ENCODE measurements at places on chromosomes 16 and 17. TPM values are rescaled to one million over a fixed set of nuclear protein-coding genes. Genes with fewer than 3 reads are reported as not detected.

Gene CMTM2
- not detected for total RNA-seq

Gene CACNG1
- total RNA-seq: not detected

Gene MT1G
- 26.3 TPM for total RNA-seq

Gene TPSD1
- not detected for total RNA-seq

Gene WFIKKN1
- total RNA-seq: 0.08 TPM

Gene MYH11
- total RNA-seq: 21.6 TPM

Gene RPRML
- total RNA-seq: not detected

Gene TBC1D3D
- 0.24 TPM for total RNA-seq

Gene ABAT
- total RNA-seq: 4.2 TPM

Gene AKAP10
- 20.6 TPM for total RNA-seq

Gene SALL1
- not detected for total RNA-seq

Gene ABCA6
- 2.4 TPM for total RNA-seq

Gene DPEP3
- total RNA-seq: 0.08 TPM

Gene HOXB6
- 0.28 TPM for total RNA-seq

Gene TSNAXIP1
- 0.40 TPM for total RNA-seq

Gene SRCIN1
- total RNA-seq: 6.6 TPM

Gene ITGB4
- 134 TPM for total RNA-seq

Gene KRT23
- total RNA-seq: 3.1 TPM

Gene RRAD
- 59.1 TPM for total RNA-seq

Gene LRRC37A
- 1.4 TPM for total RNA-seq

Gene TOM1L1
- 34.6 TPM for total RNA-seq

Gene CSH1
- total RNA-seq: not detected

Gene EFNB3
- total RNA-seq: 1.6 TPM

Gene WRAP53
- 8.5 TPM for total RNA-seq

Gene ESRP2
- 82.1 TPM for total RNA-seq

Gene CD300LG
- total RNA-seq: 0.28 TPM

Gene MLST8
- total RNA-seq: 28.5 TPM

Gene CCL3
- total RNA-seq: not detected

Gene WFDC1
- total RNA-seq: 1.1 TPM

Gene KRTAP4-1
- not detected for total RNA-seq

Gene RAB37
- 0.96 TPM for total RNA-seq

Gene SLC5A10
- total RNA-seq: 0.64 TPM

Gene PPP1R27
- total RNA-seq: 0.24 TPM

Gene MYH3
- 0.52 TPM for total RNA-seq

Gene PYY
- total RNA-seq: not detected

Gene GAN
- 19.9 TPM for total RNA-seq

Gene HOXB7
- 2.1 TPM for total RNA-seq

Gene TCAP
- total RNA-seq: 0.40 TPM

Gene DBNDD1
- total RNA-seq: 13.9 TPM

Gene MMP2
- total RNA-seq: 18.5 TPM

Gene PIRT
- total RNA-seq: not detected

Gene TBX21
- not detected for total RNA-seq

Gene TEKT1
- not detected for total RNA-seq

Gene COX6A2
- total RNA-seq: 0.48 TPM

Gene SLC16A5
- 13.9 TPM for total RNA-seq

Gene HSD11B2
- total RNA-seq: 6.6 TPM

Gene HOXB2
- total RNA-seq: 14.1 TPM

Gene NUP88
- total RNA-seq: 50.4 TPM

Gene NQO1
- total RNA-seq: 84.6 TPM

Gene ATP2A1
- 0.48 TPM for total RNA-seq

Gene RNF43
- 7.4 TPM for total RNA-seq

Gene ZSCAN10
- not detected for total RNA-seq

All from esophagus mucosa (tissue), 1 donor.